ENCODE measurements at places on chromosomes 3 and 15.
A peak's percentile ranks its signal among the peaks of the same experiment; 100 is the strongest.

GRCh38 chr15:60865507-60865906 lies 363.6 kb downstream of the RORA start:
- no peak for DNase-seq

DNA sequence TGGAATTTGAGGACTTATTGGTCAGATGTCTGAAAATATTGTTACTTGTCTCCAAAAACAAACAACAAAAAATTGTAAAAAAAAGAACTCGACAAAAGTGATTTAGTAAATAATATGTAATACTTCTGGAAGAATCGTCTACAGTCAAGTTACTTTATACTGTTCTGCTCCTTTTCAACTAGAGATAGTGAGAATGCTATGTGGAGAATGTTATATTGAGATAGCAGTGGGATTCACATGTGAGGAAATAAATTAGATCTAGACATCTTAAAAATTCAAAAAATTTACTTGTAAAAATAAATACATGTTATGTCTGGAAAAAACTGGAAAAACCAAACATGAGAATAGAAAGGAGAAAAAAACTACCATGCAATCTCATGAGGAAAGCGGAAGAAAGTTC lies 64.9 kb downstream of the SGO1 start:
- DNase-seq = no peak

GRCh38 chr15:68983961-68984481 lies 30.5 kb upstream of the NOX5 start:
- no peak for DNase-seq

GRCh38 chr3:12286927-12287726 lies 1.7 kb upstream of the PPARG start:
- no peak for DNase-seq

DNA sequence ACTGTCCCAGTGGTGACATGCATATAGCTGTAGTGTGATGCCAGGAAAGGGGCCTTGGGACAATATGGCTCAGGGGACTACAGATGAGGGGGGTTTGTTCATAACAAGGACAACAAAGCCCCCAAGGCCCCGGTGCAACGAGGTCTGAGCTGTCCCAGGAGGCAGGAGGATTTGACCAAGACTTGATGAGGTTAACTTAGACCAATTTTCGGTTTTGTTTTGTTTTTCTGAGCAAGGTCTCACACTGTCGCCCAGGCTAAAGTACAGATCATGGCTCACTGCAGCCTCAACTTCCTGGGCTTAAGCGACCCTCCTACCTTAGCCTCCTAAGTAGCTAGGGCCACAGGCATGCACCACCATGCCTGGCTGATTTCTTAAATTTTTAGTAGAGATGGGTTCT lies 23.8 kb downstream of the EFCAB12 start:
- DNase-seq = no peak

DNA sequence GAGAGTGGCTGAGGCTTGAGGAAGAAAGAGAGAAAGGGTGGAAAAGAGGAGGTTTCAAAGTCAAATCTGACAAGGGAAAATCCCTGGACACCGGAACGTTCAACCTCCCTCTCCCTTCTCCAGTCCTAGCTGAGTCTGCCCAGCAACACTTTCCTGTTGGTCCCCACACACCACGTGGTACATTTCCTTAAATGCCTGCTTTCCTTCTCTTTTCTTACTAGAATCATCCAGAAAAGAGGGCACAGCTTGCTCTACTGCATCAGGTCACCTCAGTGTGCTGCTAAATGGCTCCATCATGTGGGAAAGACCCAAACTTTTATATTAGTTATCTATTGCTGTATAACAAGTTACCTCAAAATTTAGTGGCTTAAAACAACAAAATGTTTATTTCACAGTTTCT lies 181.2 kb downstream of the NECTIN3 start:
- no peak for DNase-seq

DNA sequence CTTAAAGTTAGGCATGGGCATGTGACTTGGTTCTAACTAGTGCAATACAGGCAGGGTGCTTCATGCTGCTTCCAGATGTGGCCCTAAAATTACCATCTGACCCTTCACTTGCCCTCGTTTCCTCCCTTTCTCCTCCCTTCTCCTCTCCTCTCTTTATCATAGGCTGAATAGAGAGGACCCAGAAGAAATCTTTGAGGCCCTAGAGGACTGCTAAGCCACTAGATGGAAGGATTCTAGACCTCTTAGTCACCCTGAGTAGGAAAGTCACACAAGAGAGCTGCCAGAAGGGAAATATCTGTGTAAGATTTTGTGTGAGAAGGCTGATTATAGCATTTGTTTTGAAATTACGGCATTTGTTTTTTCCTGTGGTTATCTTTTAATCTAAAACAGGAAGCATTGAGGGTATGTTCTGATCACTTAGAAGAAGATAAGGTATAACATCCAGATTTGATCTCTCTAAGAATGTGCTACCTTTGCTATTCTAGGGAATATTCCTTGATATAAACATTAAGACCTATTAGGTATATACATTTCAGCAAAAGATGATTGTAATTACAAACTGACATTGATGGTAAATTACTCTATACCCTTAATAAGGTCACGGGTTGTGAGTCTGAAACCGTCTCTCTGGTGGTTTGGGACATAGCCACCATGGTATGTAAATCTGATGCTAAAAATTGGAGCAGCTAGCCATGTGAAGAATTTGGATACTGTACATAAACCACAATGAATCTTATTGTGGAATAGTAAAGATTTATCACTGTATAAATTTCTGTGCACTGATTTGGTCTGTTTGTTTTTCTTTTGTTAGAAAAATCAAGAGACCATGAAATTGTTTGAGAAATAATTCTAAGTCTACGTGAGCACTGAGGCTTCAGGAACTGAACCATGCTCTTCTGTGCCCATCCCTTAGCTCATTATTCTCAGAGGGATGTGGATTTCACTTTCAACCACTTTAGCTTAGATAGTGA lies 84.1 kb downstream of the TP63 start:
- DNase-seq = no peak

- no peak for DNase-seq
Measured at GRCh38 chr3:30186741-30187219, 419.6 kb upstream of the TGFBR2 start.

DNA sequence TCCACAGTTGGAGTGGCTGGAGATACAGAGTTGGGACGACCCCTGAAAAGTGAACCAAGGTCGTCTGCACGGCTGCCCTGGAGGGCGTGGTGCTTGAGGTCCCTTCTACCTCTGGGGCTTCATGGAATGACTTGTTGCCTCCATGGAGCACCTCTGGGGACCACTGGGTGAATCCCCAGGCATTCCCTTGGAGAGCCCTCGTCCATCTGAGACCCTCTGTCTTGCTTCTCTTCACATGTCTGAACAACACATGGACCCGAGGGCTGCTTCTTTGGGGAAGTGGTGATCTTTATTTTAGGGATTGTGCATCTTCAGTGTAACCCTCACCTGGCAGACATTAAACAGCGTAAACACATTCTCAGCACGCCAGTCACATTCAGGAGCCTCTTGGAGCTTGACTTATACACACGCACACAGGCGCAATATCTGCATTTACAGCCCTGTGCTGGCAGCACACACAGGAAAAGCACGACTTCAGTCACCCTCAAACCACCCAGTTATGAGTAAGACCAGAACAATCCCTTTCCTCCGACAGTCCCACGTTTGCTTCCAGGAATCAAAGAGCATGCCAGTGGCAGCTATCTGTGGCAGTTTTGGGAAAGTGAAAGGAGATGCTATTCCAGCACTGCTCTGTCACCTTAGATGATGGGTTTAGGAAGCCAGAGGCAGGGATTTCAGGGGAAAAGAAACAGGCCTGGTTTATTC lies 12.6 kb downstream of the FAM107A start:
- DNase-seq = no peak

- no peak for DNase-seq
Measured at GRCh38 chr15:77818484-77819047, 185.9 kb upstream of the LINGO1 start.

DNA sequence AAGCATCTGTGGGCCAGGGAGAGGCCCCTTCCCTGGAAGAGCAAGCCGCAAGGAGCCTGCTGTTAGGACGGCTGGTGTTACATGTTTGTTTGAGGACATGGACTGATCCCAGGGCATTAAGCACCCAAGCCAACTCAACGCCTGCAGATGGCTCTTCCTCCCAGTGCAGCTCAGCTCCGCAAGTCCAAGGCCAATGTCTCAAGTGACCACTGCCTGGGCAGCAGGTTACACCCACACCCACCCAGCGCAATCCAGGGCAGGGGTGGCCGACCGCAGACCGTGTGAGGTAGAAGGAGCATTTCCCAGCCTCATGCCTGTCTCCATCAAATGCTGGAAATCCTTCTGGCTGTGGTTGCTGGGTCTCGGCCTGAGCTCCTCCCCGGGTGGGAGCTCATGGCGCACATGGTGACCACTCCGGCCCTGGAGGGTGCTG lies 14.5 kb downstream of the GP5 start:
- no peak for DNase-seq

- DNase-seq = no peak
Measured at GRCh38 chr3:122742234-122742633, 51.4 kb downstream of the HSPBAP1 start.

GRCh38 chr3:196563721-196564225 lies 4.6 kb downstream of the WDR53 start:
- DNase-seq = no peak

- DNase-seq = no peak
Measured at GRCh38 chr15:75551091-75551490, 28.0 kb downstream of the PTPN9 start.

- no peak for DNase-seq
Measured at GRCh38 chr3:124860599-124860998, 26.6 kb downstream of the ITGB5 start.

- no peak for DNase-seq
Measured at GRCh38 chr3:175274056-175274455, 414.9 kb downstream of the NAALADL2 start.

- DNase-seq = no peak
Measured at GRCh38 chr3:134699141-134699711, 48.4 kb upstream of the KY start.

GRCh38 chr3:118229196-118229595 lies 805.5 kb downstream of the IGSF11 start:
- no peak for DNase-seq

DNA sequence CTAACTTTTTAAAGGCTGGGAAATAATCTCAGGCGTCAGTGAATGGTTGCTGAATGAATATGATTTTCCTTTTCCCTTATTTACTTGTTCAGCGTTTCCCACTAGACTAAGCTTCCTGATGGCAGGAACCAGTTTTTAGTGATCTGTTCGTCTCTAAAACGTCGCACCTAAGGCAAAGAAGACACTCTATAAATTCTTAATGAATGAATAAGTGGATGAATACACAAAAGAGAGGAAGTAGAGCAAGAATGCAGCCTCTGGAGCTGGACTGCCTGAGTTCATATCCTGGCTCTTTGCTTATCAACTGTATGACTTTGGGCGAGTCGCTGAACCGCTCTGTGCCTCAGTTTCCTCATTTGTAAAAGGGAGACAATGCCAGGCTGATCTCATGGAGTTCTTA lies 38.7 kb downstream of the WNT7A start:
- no peak for DNase-seq

- no peak for DNase-seq
Measured at GRCh38 chr15:80068578-80068977, 9.1 kb downstream of the ZFAND6 start.

GRCh38 chr3:61876797-61877196 lies 315.4 kb downstream of the PTPRG start:
- no peak for DNase-seq

DNA sequence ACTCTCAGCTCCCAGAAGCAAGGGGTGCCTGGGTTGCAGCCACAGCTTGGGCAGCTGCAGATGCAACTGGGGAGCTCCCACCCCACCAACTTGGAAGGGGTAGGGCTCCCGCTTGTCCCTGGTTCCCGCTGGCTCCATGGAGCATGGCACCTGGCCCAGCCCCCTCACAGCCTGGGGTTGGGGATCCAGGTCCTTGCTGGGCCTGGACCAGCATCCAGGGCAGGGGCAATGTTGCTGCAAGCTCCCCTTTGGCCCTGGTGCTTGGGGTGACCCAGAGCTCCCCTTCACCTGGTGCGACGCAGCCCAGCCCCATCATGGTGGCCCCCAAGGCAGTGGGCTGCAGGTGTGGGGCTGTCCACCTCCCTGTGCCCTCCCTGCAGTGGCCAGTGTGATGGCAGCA lies 99.6 kb upstream of the FRMD4B start:
- no peak for DNase-seq

DNA sequence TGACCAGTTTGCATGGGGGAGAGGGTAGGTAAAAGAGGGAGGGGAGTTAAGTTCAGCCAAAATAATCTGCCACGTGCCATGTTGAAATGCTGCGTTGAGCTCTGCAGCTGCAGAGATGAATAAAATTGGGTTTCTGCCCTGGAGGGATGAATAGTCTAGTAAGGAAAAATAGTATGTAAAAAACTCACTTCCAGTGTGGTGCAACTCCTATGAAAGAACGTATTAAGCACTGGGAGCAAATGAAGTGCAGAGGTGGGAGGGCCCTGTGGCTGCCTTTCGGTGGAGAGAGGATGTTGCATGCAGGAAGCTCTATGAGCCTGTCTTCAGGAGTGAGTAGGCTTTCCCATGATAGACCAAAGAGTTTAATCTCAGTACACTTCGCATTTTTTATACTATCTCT lies 8.6 kb downstream of the CEP63 start:
- DNase-seq = no peak

DNA sequence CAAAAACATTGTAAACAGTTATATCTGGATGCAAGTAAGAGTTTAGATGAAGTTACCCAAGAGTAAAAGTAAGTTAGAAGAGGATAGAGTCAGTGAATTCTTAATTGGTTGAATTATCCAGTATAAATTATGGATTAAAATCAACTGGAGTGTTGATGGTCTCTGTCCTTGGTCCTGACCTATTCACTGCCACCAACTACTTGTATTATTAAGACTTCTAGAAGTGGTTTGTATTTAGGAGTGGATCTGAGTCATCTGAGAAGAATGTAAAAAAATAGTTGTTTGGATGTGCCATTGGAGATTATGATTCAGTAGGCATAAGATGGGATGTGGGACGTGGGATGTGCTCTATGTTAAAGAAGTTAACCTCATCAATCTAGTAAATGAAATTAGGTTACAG lies 86.4 kb downstream of the SYNPR start:
- no peak for DNase-seq

- no peak for DNase-seq
Measured at GRCh38 chr3:71485896-71486295, 97.6 kb downstream of the FOXP1 start.

GRCh38 chr15:89379818-89380217 lies 45.2 kb upstream of the POLG start:
- DNase-seq = no peak

DNA sequence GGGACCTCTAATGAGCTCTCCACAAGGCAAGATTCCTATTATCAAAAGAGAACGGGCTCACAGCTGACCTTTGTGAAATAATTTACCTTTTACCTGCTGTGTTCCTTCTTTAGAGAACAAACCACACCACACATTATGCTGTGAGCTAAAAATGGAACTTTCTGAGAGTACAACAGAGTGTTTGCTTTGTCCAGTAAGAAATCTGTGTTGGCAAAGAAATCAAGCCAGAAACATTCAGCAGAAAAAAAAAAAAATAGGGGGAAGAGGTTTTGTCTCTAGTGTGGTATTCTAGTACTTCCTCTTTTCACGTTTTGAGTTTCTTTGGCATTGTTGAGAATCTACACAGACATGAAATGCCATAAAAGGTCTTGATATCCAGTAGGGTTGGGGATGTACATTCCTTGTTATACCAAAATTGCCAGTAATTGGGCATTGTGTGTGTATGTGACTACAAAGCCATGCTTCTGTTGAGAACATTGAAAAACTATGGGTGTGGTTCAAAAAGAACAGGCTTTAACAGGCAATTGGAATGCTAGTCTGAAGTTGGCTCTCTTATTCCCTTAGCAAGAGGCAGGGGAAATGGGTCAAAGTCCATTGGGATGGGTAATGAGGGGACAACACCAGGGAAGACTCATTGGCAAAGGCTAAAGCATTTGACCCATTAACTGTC lies 273.5 kb downstream of the NEK10 start:
- no peak for DNase-seq

- peak; percentile 77 for DNase-seq
Measured at GRCh38 chr15:72231833-72232478, 966 bp upstream of the PKM start.

Measured in NCI-H1092 treated with DMSO at 0.1 percent for 48 hours (cell line).